Stimulated activated CD8-positive, alpha-beta memory T cell treated with anti-CD3 and anti-CD28 coated beads, Interleukin-4, amount 100 ng/mL, for 1 hour (primary cell): ENCODE measurements at places on chromosomes 7 and 10.

- DNase-seq: no peak
These were observed 46.6 kb downstream of the LRRN3 start for GRCh38 chr7:111137296-111138192.

DNA sequence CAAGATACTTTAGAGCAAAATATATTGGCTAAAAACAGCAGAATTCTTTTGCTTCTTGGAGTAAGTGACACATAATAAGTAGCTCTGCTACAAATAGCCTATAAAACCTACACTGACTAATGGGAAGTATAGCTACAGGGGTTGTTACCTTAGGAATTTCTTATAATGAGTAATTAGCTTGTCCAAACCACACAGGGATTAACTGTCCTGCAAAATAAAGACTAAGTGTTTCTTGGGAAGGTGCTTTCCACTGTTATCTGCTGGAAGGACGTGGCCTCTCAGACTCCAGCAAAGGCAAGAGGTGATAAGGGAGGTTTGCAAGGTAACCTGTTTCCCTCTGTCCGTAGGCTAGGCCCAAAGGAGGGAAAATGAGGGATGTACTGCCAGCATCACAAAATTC, 302.4 kb downstream of the DOCK4 start:
- no peak for DNase-seq

GRCh38 chr7:5679048-5679812, 102.2 kb downstream of the RNF216 start:
- no peak for DNase-seq

DNA sequence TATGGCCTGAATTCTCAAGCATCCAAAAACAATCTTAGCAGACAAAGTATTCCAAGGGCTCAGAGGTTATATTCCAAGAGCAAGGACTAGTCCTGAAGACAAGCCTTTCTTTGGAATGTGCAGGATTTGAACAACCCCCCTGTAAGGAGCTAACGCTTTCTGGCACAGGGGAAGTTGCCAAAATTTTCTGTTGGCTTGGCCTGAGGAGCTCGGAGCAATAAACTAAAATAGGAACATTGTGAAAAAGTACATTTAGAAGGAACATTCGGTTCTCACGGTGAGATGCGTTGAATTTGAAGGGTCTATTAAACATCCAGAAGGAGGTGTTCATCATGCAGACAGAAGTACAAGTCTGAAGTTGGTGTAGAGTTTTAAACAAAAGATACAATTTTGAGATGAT, 1030.5 kb upstream of the CELF2 start:
- DNase-seq: no peak

GRCh38 chr10:4370376-4370775, 455.6 kb upstream of the AKR1E2 start:
- DNase-seq: no peak

- no peak for DNase-seq
These were observed 479.8 kb downstream of the PTPRN2 start for GRCh38 chr7:158107806-158108205.

- DNase-seq: no peak
These were observed 65.3 kb downstream of the CARD11 start for GRCh38 chr7:2978408-2978807.

DNA sequence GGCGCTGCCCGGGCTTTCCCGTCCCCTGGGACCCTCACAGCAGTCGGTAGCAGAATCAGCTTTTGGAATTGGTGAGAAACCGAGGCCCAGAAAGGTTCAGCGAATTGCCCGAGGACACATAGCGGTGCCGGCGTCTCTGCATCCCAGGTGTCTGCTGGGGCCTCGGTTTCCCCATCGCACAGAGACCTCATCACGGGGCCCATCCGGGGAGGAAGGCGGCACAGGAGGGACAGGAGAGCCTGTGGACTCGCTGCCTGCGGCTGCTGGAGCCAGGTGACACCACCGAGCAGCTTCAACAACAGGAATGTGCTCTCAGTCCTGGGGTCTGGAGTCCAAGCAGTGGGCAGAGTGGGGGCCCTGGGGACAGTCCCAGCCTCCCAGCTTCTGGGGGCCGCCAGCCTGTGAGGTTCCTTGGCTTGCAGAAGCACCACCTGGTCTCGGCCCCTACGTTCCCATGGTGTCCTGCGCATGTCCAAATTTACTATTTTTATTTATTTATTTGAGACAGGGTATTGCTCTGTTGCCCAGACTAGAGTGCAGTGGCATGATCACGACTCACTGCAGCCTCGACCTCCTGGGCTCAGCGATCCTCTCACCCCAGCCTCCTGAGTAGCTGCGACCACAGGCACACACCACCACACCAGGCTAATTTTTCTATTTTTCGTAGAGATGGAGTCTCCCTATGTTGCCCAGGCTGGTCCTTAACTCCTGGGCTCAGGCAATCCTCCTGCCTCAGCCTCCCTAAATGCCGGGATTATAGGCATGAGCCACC, 539 bp upstream of the COX19 start:
- no peak for DNase-seq

- no peak for DNase-seq
These were observed 240.6 kb upstream of the DGKB start for GRCh38 chr7:15143121-15143520.

- DNase-seq: no peak
These were observed 341.2 kb downstream of the PTPRN2 start for GRCh38 chr7:158246272-158246959.

DNA sequence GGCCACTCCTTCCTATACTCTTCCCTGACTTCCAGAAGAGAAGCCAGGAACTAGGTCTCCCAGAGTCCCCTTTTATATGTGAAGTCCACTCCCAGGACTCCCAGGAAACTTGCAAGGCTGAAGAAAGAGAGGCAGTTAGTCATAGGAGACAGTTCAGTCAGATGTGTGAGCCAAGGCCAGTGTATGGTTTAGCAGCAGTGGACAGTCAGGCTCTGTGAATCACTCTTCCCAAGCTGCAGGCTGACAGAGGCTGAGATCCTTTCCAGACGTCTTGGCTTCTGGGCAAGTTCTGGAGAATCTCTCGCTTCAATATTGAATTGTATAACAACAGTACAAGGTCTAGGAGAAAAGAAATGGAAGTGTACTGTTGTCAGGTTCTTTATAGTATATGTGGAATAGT, 26.9 kb downstream of the BLVRA start:
- no peak for DNase-seq

DNA sequence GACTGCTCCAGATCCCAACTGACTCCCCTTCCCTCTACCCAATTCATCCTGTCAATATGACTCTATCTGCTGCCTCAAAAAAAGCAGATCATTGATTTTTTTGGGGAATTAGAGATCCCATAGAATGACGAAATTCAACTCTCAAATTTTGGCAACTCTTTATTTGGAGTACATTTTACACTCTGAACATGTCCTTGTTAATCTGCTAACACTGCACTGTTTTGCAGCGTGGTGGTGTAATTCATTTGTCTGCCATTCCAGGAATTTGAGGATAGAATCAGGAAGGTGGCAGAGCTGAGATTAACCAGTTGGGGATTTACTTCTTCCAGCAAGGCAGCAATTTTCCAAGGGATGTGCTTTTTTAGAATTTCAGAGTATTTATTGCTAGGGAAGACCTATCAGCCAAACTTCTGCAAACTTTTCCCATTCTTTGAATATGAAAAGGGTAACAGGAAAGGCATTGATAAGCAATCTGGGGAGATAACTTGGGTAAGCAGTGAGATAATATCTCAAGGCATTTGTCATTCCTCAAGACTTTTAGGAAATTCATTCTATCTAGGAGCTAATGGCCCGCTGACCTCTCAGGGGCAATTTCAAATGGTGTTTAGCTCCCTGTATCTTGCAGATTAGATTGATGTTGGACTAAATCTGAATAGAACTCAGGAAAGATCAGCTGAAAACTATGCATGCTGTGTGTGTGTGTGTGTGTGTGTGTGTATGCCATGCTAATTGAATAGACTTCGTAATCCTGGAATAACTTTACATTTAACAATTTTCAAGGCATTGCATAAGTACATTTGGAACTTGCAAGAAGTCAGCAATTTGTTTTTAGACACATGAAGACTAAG, 9.7 kb downstream of the BAMBI start:
- no peak for DNase-seq

- DNase-seq: no peak
These were observed 422.4 kb downstream of the PARD3 start for GRCh38 chr10:34392641-34393170.

DNA sequence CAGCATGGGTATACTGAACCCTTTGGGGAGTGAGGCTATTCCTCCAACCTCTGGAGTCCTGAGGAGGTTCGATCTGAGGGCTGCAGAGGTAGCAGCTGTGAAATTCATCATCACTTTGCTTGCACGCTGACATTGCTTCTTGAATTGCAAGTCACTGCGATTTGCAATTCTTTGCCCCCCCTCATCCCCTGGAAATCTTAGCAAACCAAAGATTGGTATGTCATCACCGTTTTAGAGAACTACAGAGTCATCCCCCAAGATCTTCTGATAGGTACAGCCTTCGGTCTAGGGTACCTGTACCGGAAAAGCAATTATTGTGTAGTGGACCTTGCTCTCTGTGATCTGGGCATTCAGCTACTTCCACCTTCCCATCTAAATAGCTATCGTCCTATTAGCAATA, 192.6 kb downstream of the KLF6 start:
- no peak for DNase-seq
